CD4-positive, alpha-beta memory T cell (primary cell): ENCODE measurements at places on chromosomes 3 and 15.

DNA sequence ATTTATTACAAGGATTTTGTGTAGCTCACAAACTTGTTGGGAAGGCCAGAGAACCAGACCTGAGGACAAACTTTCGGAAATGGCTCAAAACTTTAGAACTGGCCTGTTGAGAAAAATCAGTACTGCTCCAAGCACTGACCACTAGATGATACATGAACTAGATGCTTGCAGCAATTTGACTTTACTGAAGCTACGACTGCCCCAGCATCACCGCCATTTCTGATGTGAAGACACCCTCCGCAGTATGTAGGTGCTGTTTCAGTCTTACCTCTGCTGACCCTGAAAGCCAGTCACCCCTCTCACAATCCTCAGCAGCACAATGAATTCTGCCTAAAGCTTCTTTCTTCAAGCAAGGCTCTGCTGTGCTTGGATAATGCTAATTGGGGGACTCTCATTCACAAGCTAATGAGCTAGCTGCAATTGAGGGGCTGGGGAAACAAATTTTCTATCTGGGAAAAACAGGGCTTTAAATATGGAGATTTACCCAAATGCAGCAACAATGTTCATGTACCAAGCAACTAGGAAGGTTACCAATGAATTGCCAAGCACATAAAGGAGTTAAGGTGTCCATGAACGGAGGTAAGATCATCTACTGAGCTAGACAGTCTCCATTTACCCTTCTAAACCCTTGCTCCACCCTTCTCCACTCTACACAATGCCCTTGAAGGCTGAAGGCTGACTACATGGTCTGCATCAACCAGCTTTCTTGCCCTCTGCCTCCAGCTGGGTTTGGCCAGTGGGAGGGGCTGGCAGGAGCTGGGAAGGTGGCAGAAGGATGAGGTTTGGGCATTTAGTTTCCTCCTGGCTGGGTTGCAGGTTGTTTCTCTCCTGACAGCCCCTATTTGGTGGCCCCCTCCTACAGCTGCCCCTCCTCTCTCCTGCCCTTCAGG is 53.2 kb upstream of the FSTL1 start:
- DNase-seq = no peak

DNA sequence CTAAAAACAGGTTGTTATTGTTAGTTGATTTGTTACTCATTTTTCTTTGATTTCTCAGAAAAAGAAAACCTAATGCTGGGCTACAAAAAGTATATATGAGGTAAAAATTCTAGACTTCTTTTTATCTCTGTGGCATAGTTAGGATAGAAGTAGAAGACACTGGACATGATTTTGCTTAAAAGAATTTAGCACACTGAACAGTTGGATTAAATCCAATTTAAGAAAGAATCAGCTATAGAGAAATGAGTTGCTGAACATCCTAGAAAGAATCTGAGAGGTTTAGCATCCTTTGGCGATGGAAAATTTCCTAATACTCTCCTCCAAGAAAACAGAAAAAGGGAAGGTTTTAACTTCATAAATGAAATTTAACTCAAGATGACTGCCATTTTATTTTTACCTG is 259.7 kb downstream of the TBL1XR1 start:
- no peak for DNase-seq

DNA sequence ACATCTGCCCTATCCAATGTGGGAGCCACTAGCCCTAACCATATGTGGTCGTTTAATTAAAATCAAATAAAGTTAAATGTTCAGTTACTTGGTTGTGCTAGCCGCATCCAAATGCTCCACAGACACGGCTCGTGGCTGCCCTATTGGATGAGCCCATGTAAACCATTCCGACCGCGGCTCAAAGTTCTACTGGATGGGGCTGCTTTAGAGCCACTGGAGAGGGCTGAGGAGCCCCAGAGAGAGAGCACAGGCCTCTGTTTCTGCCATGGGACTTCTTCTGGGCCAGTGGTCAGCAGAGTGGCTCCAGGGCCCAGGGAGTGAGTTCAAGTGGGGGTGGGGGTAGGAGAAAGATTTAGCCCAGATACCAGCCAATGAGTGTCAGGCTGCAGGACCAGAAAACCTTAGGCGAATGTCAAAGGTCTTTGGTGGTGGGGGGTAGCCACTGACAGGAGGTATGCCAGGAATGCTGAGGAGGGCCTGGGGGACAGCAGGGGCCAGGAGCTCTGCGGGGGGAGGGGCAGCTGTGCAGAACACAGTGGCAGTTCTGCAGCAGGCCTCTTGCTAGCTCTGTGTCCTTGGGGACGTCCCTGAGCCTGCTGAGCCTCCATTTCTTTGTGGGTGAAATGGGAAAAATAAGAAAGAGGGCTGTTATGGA is 30.1 kb downstream of the SPSB4 start:
- no peak for DNase-seq

DNA sequence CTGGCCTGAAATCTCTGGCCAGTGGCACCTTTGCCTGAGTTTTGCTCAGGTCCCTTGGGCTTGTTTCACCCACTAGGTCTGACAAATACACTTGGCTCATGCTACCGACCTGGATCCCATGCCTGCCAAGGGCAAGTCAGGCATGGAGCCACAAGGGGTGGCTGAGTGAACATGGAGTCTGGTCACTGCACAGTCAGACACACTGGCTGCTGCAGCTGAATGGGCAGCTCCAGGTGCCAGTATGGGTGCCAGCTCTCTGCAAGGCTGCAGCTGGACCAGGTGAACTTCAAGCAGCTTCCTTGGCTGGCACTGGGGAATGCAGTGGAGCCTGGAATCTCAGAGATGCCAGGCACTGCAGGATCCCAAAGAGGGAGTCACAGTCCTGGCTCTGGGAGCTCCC is 170.3 kb downstream of the NECTIN3 start:
- no peak for DNase-seq

- no peak for DNase-seq
Observed at GRCh38 chr15:66019826-66020398, 150.6 kb downstream of the RAB11A start.

DNA sequence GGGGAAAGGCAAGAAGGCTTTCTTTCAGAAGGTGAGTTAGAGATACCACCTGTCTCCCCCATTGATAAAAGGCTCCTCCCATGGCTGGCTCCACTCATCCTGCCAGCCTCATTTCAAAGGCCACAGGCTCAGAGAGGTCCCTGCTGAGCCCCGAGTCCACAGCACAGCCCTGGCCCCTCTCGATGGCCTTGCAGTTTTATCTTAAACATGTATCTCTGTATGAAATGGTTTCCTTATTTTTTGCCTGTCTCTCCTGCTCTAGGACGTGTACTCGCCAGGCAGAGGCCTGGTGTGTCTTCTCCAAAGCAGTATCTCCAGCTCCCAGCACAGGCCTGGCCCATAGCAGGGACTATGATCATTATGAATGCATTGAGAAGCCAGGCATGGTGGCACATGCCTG is 160.5 kb upstream of the NSMCE3 start:
- no peak for DNase-seq

- DNase-seq = no peak
Observed at GRCh38 chr3:30847592-30847991, 46.9 kb downstream of the GADL1 start.
